ENCODE measurements at places on chromosomes 11 and 22.
A peak's percentile ranks its signal among the peaks of the same experiment; 100 is the strongest.

DNA sequence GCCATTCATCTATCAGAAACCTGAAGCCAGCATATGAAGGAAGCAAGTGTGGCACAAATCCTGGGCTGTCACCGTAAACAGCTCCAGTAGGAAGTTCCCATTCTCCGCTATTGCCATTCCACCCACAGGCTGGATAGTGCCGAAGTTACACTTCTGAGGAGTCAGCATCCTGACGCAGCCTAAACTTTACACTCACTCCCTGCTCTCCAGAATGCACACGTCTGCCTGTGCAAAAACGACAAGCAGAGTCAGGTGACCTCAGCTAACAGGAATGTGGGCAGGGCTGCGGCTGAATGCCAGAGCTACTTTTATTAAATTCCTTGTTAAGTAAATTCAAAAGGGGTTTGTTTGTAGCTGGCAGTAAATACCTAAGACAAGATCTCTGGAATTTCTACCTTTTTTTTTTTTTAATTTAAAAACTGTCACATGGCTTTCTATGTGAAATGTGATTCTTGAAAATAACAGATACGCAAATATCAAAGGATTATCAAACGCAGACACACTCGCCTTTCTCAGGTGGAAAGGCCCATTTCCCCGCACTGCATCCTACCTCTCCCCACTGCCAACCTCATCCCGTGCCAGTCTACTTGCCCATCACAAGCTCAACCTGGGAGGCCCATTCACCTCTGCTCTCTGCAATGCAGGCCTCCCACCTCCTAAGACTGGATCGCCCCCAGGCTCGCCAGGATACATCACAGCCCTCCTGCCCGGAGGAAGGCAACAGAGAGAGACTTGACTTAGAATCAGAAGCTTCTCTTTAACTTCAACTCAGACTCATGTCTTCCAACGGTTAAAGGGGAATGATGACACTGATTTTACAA lies 33.5 kb downstream of the NFRKB start:
- peak; percentile 93 for DNase-seq

- DNase-seq: no peak
These were observed 1.2 kb upstream of the FAR1 start for GRCh38 chr11:13667245-13667644.

- DNase-seq: peak; percentile 32
These were observed 822 bp downstream of the MARK2 start for GRCh38 chr11:63839508-63840355.

GRCh38 chr11:96841792-96842191 lies 452.0 kb downstream of the JRKL start:
- no peak for DNase-seq

- DNase-seq: no peak
These were observed 126.5 kb downstream of the CHST1 start for GRCh38 chr11:45538939-45539338.

DNA sequence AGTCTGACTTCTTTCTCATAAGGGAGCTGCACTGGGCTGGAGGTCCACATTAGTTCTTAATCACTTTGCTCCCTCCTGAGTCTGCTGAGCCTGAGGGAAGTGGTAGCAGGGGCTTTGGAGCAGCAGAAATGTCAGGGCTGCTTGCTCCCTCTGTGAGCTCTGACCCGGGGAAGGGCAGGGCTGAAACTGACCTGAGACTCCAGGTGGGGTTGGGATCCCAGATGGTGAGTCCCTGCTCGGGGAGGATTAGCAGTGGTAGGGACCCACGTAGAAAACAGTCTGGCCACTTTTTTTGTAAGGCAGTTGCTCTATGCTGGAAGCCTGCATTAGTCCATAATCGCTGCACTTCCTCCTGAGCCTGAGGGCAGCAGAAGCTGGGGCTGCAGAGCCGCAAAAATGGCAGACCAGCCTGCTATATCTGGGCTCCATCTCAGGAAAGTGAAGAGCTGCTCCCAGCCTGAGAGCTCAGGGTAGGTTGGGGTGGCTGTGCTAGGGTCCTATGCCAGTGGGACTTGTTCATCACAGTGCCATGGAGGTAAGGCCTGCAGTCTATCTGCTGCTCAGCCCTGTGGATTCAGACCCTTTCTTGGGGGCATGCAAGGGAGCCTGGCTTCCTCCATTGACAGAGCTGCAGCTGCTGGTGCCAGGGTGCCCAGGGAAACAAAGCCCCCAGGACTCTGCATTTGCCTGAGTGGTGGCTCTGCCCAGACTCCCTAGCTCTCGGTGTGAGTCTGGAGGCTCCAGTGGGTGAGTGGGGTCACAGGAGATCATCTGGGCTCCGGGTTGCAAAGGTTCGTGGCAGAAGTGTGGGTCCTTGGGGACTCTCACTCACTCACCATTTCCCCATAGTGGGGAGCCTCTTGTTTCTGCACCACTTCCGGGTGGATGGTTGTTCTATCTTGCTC lies 854.3 kb downstream of the LUZP2 start:
- DNase-seq: no peak

DNA sequence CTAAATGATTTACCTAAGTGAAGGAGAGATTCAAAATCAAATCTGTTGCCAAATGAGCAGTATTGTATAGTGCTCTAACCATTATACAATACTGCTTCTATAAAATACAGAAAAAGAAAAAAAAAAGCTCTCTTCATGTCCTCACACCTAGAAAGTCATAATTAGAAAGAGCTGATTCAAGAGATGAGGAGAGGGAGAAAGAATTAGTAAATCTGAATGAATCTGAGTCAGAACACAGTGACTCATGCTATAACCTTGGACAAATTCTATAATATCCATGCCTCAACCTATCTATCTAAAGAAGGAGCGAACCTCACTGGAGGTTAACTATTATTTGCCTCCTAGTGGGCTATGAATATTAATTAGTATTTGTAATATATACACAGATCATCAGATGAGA lies 29.4 kb downstream of the AMBRA1 start:
- no peak for DNase-seq

- no peak for DNase-seq
These were observed 3.3 kb downstream of the RAB6A start for GRCh38 chr11:73757598-73757997.

DNA sequence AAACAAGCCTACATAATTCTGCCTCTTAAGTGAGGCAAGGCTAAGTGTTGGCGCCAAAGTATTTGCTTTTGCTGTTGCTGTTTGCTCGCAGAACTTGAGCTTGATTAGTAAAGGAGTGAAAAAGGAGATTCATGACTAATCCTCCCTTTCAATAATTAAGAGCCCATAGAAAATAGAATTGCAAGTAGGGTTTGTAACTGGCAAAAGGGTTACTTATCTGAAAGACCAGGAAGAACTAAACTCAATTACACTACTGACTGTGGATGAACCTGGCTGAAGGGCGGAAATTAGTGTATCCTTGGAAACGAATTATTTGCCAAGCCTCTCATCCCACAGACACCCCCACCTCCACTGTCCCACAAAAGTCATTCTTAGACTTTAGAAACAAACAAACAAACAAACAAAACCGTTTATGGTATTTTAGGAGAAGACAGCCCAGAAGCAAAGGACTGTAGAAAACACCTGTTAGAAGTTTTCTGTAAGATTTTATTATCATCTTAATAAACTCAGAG lies 411 bp upstream of the EXPH5 start:
- no peak for DNase-seq

DNA sequence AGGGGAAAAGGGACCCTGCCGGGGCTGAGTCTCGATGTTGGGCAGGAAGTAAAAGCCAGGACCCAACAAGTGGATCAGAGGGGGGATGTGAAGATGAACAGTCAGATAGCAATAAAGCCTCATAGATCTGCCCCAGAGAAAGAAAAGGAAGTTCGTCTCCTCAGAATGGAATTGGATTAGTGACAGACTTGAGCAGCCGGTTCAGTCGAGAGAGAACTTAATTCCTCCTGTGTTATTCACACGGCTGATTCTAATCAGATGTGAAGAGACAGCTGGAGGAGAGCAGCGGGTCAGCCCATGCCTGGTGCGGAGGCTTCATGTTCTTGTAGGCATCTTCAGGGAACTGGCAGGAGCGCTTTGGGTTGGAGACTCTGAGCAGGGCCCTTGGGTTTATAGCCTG lies 29.3 kb upstream of the CABP7 start:
- DNase-seq: no peak

DNA sequence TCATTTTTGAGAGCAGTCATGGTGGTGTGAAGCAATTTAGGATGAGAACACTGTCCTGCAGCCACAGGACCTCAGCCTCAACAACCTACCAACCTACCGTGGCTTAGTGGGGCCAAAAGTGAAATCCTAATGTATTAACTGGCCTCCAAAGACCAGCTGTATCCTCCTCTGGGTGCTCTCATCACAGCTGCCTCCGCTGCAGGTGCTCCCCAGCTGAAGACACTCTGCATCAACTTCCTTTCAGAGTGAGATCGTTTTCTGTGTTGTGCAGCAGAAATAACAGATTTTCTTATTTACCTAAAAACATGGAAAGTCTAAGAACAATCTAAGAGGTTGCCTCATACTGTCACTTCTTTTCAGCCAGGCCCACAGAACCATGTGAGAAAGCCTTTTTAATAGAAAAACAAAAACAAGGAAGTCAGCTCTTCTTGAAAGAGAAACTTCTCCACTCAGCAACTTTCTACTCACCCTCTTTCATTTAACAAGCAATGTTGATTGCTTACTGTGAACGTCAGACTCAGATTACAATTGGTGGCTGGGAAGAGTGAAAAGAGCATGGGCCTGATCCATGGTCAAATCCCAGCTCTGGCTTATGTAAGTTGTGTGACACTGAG lies 136.1 kb downstream of the TENM4 start:
- no peak for DNase-seq

DNA sequence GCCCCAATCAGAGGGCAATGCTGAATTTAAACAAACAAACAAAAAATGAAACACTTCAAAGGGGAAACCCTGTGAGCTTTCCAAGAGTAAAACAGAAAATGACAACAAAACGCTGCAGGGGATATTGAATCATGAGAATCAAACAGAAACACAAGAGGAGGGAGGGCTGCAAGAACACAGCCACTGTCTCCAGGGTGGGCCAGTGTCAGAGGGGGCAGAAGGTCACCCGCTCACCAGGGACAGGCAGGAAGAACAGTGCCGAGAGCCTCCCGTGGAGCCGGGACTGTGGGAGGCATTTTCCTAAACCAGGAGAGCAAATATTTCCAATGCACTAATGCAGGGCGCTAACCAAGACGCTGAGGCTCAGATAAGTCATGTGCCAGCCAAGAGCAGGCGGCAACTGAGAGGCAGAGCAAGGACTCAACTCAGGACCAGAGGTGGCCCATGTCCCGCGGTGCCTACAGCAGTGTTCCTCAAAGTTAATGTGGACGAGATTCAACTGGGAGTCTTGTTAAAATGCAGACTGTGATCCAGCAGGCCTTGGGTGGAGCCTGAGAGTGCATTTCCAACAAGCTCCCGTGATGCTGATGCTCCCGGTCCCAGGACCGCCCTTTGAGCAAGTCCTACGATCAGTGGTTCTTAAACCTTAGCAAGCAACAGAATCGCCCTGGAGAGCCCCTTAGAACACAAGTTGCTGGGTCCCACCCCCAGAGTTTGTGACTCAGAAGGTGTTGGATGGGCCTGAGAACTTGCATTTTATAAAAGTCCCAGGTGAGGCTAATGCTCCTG lies 197.2 kb downstream of the TENM4 start:
- DNase-seq: no peak

GRCh38 chr11:5892908-5893307 lies at the start of gene OR52E5:
Gene OR52E5, plus strand, starts transcription at chr11:5893208. Its CDS starts 7,569 bp downstream, at chr11:5900777.
- no peak for DNase-seq

DNA sequence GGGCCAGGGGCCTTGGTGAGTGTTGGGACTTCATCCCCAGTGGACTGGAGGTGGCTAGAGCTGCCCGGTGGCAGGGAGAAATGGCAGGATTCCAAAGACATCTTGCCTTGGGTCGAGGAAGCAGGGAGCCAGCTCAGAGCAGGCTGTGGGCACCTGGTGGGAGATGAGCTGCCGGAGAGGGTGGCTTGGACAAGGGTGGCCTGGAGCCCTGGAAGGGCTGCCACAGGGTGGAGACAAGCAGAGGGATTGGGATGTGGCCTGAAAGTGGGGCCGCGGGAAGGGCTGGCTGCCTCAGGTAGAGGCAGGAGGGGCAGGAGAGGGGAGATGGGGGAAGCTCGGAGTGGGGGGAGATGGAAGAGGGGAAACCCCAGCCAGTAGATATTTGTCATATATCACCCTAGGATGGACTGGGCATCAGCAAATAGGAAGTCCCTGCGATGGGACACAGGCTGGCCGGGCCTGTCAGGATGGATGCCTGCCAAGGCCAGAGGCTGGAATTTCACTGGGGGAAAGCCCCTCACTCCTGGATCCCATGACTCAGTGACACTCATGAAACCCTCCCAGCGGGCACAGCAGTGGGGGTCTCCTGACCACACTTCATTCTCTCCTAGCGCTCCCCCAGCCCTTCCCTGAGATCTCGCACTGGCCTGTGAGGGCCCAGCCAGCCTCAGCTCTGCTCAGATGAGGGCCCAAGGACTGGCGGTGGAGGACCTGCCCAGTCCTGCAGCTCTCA lies 72.0 kb upstream of the SHISAL1 start:
- DNase-seq: no peak

DNA sequence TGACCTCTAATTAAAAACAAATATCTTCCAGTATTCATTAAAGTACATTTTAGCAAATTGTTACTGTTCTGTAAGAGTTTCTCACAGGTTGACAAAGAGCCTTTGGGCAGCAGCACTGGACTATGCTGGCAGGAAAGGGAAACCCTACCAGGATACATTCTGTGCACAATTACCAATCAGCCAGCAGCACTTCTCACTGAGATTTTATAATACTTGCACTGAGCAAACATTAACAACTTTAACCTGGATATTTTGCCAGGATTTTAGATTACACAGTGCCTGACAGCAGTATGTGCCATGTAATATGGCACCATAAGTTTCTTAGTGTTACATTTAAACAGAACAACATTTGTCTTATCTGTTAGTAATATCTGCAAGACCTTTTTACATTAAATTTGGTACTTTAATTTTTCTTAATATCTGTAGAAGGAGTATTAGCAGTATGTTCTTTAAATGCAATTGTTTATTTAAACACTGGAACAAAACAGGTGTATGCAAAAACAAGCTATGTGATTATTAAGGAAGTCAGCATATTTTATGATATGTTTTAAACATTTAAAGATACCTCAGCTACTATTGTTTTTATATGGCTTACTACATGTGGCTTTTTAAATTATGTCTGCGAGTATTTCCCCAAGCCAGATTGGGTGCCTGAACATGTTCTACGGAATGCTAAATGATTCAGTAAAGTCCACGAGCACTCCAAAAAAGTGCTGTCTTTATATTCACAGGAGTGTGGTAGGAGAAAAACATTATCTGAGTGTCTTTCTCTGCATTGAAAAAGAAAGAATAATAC lies 699.0 kb upstream of the LUZP2 start:
- no peak for DNase-seq

GRCh38 chr11:28566339-28567089 lies 458.3 kb downstream of the METTL15 start:
- DNase-seq: peak; percentile 4

DNA sequence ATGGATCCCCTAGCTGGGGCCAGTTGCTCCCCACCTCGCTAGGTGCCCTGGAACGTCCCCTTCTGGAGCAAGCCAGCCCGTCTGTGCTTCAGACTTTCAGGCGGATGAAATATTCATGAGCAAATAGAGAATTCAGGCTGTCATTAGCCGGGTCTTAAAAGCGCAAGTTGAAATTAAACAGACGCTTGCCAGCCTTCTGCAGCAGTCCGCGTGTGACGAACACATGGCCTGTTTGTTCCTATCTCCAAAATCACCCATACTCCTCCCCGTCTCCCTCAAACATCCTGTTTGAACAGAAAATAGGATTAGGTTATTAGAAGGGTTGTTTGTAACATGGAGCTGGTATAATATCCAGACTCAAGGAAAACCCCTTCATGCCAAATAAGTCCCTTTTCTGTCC lies 38.7 kb downstream of the MYO18B start:
- DNase-seq: no peak

GRCh38 chr11:85663080-85663752 lies 1.7 kb downstream of the CREBZF start:
- DNase-seq: no peak

GRCh38 chr11:121437018-121437685 lies 15.0 kb upstream of the SORL1 start:
- DNase-seq: no peak

Measured in prostate gland (tissue), 2 donors.